SJSA1 (cell line): ENCODE measurements at places on chromosomes 11 and 22. TPM values are rescaled to one million over a fixed set of nuclear protein-coding genes. Genes with fewer than 3 reads are reported as not detected.

NXPE4 gene
- not detected in 2 replicates for total RNA-seq

CARNS1 gene
- total RNA-seq = not detected in 2 replicates

- DNase-seq = no peak
These were observed 176.5 kb downstream of the CTTN start for GRCh38 chr11:70574725-70575347.

DNA sequence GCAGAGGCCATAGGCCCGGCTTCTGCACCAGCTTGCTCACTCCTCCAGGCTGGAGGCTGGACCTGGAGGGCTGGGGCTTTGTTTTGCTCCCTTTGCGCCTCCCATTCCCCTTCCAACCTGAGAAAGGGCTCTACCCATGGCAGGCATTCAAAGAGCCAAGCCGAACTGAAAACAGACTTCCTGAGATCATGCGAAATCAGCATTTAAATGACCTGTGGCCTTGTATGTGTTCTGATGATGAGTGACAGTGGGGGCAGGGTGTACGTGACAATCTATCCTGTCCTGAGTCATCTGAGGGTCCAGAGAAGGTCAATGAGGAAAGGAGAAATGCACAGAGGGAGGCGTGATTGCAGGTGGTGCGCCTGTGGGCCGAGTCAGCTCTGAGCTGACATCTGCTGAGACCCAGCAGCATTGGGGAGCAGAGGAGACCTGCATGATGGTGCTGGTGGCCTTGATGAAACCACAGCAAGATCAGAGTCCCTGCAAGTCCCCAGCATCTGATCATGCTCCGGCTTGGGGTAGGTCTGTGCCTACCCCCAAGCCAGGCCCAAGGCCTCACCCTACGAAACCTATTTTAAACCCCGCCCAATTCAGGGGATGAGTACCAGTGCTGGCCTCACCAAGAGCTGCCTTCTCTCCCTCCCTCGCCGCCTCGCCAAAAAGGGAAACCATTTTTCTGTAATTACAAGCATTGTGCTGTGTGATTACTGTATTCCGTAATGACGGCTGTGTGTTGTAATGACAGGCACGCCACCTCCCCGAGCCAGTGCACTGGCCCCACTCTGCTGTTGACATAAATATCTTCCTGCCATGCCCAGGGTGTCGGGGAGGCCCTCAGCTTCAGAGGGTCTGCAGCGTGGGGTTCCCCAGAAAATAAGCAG, 95.2 kb upstream of the ANO1 start:
- DNase-seq = no peak

GRCh38 chr22:19749876-19750275, 10.7 kb upstream of the TBX1 start:
- DNase-seq = no peak

OR8G5 gene
- total RNA-seq = not detected in 2 replicates

GRCh38 chr22:29782061-29782845, 15.1 kb downstream of the UQCR10 start:
- no peak for DNase-seq

GRCh38 chr11:70695086-70695960, 297.0 kb downstream of the CTTN start:
- no peak for DNase-seq

MMP11 gene
- 14.5 and 32.4 TPM in 2 replicates for total RNA-seq
